ENCODE measurements at places on chromosomes 16 and 17.

DNA sequence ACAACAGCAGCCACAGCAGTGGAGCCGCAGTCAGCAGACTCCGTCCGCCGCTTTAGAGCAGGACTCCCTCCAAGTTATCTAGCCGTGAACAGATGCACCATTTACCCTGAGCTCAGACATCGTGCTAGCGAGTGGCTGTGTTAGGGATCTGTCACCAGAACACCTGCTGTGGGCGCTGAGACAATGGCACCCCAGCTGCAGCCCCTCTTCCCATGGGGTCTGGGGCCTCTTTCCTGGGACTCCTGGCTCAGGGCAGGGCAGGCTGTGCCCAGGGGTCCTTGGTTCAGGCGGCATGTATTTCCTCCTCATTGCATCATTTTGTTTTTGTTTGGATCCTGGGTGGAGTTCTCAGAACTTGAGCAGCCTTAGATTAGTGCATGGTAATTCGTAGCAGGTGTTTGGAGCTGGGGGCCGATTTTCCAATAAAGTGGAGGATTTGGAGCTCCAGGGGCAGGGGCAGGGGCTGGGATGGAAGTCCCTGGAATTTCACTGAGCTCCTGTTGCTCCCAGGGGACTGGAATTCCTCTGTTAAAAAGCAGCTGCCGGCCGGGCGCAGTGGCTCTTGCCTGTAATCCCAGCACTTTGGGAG is 23.4 kb downstream of the NMRAL1 start:
- H3K4me3 ChIP-seq, result no peak overlapping the region
- H3K27ac ChIP-seq, result no peak overlapping the region
- no peak for DNase-seq

DNA sequence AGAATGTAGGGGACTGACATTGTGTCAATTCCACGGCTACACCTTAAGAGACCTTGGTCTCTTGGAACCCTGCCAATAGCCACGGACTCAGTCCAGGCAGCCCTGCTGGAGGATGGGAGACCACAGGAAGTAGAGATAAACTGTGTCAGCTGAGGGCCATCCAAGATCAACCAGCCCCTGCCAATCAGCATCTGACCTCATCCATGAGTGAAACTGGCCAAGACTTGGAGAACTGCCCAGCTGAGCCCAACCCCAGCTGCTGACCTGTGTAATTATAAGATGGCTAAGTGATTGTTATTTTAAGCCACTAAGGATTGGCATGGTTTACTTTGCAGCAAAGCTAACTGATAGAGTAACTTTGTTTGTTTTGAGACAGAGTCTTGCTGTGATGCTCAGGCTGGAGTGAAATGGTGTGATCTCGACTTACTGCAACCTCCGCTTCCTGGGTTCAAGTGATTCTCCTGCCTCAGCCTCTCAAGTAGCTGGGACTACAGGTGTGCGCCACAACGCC is 13.3 kb upstream of the YWHAE start:
- H3K27me3 ChIP-seq, result no peaks in the 10 kb centered on the region
- H3K27ac ChIP-seq, result no peak overlapping the region
- H3K36me3 ChIP-seq, result peaks cover 5% of the 10 kb centered on the region
- H3K4me3 ChIP-seq, result no peak overlapping the region
- DNase-seq, result peak; percentile 86
- H3K4me1 ChIP-seq, result peaks cover 1% of the 10 kb centered on the region

DNA sequence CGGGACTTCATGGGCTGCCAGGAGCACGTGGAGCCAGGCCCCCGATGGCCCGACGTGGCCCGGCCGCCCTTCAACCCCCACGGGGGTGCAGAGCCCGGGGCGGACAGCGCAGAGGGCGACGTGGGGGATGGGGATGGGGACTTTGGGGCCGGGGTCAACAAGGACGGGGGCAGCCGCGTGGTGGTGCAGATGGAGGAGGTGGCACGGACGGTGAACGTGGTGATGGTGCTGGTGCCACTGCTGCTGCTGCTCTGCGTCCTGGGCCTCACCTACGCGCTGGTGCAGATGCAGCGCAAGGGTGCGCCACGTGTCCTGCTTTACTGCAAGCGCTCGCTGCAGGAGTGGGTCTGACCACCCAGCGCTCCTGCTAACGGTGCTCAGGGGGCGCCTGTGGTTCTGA is 19.5 kb downstream of the MMP15 start:
- no peaks in the 10 kb centered on the region for H3K4me1 ChIP-seq
- no peak for DNase-seq
- H3K27me3 ChIP-seq, result peaks cover 10% of the 10 kb centered on the region
- H3K36me3 ChIP-seq, result no peaks in the 10 kb centered on the region

- H3K4me3 ChIP-seq, result no peak overlapping the region
- H3K27me3 ChIP-seq, result no peaks in the 10 kb centered on the region
- H3K36me3 ChIP-seq, result peaks cover 23% of the 10 kb centered on the region
- H3K27ac ChIP-seq, result no peak overlapping the region
- no peaks in the 10 kb centered on the region for H3K4me1 ChIP-seq
These were observed 64.6 kb upstream of the CLEC18B start for GRCh38 chr16:74485916-74486315.

GRCh38 chr16:71439523-71439922 is 2.3 kb downstream of the TLE7 start:
- H3K4me3 ChIP-seq, result no peak overlapping the region
- no peak for DNase-seq
- peaks cover 1% of the 10 kb centered on the region for H3K27me3 ChIP-seq
- H3K4me1 ChIP-seq, result no peaks in the 10 kb centered on the region
- H3K27ac ChIP-seq, result no peak overlapping the region

DNA sequence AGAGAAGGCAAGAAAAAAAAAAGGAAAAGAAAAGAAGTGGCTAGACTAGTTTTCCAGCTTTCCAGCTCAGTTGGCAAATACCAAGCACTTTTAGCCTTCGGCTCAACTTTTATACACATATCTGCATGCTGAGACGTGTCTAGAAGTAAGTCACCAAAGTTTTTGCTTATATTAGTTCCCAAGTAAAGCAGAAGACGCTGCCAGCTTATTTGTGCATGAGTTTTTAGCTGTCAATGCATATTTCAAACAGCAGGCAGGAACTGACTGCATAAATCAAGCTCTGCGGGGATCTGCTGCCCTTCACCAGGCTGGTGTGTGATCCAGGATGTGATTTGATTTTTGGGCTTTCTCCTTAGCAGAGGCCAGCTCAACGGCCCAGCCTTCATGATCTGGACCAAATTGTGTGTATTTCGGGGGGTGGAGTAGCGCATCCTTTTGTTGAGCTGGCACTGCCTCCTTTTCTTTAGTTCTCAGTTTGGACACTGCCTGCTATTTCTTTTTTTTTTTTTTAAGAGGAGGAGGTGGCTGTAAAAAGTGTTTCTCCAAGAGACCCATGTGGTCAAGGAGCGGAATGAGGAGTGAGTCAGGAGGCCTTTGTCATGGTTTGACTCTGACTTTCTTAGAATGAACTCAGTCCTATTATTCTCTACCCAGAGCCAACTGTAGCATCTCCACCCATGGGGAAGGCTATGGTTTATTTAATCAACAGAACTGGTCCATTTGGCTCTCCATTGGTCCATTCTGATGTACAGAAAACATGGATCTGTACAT is 162.6 kb upstream of the XYLT1 start:
- DNase-seq, result no peak
- no peaks in the 10 kb centered on the region for H3K36me3 ChIP-seq
- no peak overlapping the region for H3K4me3 ChIP-seq
- no peak overlapping the region for H3K27ac ChIP-seq

GRCh38 chr17:63634816-63635215 is 12.6 kb downstream of the MAP3K3 start:
- H3K27me3 ChIP-seq, result no peaks in the 10 kb centered on the region
- peaks cover 14% of the 10 kb centered on the region for H3K36me3 ChIP-seq
- H3K4me1 ChIP-seq, result peaks cover 5% of the 10 kb centered on the region
- no peak overlapping the region for H3K27ac ChIP-seq
- DNase-seq, result no peak

DNA sequence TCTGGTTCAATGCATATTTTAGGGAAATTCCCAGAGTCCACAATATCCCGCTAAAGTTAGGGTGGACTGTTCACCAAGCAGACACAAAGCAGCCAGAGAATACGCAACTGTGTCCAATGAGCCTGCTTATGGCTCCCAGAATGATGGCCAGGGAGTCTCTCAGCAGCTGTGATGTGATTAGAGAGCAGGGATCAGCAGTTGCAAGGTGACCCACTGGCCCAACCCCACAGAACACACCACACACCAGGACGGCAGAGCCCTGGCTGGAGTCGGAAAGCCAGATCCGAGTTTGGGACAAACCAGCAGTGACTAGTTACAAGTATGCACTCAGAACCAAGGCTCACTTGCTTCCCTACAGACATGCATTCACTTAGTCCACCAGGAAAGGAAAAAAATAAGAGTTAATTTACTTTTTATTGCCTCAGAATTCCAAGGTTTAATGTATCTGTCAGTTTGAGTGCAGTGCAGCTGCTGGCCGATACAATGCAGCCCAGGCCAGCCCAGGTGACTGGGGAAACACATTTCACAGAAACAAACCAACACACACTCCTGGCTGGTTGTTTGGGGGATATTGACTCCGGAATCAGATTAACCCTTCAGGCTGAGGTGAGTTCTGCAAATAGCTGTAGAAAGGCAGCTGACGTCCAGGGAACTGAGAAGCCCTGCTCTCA is 121.7 kb downstream of the HIC1 start:
- H3K4me3 ChIP-seq, result no peak overlapping the region
- no peak for DNase-seq
- H3K27me3 ChIP-seq, result no peaks in the 10 kb centered on the region
- peaks cover 67% of the 10 kb centered on the region for H3K4me1 ChIP-seq

DNA sequence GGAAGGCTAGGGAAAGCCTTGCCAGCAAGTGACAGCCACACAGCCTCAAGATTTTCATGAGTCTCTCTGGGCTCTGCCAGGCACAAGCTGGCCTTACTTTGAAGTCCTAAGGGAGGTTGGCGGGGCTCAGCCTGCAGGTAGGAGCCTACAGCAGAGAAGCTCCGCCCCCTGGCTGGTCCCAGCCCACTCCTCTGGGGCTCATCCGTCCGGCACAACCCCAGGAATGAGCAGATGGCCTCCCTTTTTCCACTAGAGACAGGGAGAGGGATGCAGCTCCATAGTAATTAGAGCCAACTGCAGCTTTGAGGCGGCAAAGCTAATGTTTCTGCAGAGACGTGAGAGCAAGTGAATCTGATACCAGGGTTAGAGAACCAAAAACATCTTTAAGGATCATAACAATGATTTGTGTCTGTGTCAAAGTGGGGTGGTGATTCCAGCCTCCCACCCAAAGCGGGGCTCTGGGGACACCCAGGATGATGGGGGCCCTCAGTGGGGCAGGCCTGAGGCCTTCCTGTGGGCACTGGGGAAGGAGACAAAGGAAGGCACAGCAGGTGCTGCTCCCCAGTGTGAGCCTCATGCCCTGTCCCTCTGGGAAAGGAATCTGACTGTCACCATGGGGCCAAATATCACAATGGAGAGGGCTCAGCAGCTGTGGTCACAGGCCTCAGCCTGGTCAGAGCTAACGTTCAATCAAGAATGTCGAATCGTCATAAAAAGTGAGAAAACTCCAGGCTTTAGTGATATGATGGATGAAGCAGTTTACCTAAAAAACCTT is 61.5 kb downstream of the RBFOX3 start:
- no peak overlapping the region for H3K27ac ChIP-seq
- H3K4me3 ChIP-seq, result no peak overlapping the region
- H3K27me3 ChIP-seq, result no peaks in the 10 kb centered on the region
- no peaks in the 10 kb centered on the region for H3K36me3 ChIP-seq
- DNase-seq, result no peak

DNA sequence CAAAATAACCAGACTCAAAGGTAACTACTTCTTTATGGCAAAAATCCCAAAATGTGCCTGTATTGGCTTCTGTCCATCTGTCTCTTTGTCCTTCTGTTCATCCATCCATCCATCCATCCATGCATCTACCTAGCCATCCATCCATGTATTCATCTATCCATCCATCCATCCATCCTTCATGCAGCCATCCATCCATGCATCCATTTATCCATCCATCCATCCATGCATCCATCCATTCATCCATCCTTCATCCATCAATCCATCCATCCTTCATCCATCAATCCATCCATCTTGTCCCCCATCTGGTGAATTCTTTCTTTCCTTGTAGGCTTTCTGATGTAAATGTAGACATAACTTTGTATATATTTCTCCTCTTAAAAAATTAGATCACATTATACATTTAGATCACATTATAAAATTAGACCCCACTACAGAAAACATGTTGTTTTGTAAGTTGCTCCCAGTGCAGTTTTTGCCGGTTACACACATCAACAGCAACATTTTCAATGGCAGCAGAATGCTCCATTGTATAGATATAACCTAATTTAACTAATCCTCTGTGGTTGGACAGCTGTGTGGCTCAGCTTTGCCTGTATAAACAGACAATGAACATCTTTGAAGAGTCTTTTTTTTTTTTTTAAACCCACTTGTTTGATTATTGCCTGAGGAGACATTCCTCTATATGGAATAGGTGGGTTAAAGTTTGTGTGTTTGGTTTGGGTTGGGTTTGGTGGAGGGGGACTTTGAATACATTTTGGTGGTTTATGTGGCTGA is 72.0 kb downstream of the MSI2 start:
- H3K4me1 ChIP-seq, result 0 out of 2 replicates have a peak, but pooled peaks cover 2% of the 10 kb centered on the region
- DNase-seq, result peak; percentile 48
- no peaks in the 10 kb centered on the region for H3K27me3 ChIP-seq

DNA sequence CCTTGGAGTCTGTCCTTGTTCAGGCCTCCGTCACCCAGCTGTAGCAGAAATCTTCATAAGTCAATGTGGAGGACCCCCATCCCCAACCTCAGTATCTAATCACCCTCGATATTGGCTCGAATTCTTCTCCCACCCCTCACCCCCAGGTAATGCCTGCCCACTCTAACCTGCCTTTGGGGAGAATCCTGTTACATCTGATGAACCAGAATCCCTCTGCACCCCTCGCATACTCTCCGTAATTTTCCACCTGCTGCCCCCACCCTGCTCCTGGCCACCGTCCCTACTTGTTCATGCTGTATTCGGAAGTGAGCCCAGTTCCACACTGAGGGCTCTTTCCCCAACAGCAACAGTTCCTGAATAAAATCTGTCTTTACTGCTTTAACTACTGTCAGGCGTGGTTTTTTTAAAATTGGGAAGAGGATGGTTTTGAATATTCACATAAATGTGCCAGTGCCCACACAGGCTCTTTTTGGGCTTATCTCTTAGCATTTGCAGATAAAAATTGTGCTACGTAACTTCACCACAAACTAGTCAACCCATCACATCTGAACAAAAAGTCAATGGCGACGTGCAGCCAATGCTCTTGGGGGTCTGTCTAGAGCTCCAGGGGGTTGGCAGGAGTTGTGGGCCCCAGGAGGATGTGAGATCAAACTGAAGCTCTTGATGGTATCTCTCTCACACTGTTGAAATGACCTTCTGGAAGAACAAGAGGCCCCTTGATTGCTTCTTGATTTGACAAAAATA is 73.7 kb downstream of the NETO2 start:
- H3K36me3 ChIP-seq, result no peaks in the 10 kb centered on the region
- peaks cover 3% of the 10 kb centered on the region for H3K27me3 ChIP-seq
- no peak for DNase-seq
- no peak overlapping the region for H3K4me3 ChIP-seq

DNA sequence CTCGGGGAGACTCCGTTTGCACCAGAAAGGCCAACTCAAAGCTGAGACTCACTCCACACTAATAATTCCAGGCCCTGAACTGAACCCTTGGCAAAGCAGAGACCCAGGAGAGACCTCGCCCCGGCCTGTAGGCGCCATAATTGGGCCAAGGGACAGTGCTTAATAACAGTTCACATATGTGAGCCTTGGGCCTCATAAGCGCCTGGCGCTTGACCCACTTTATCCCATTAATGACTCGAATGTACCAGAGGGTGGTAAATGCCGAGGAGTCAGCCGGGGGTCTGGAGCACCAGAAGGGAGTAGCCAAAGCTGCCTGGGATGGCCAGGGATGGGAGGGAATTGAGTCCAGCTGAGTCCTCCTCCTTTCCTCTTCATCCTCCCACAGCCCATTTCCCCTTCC is 24.6 kb downstream of the SLC6A4 start:
- H3K36me3 ChIP-seq, result no peaks in the 10 kb centered on the region
- H3K27me3 ChIP-seq, result peaks cover 36% of the 10 kb centered on the region
- DNase-seq, result no peak
- no peak overlapping the region for H3K27ac ChIP-seq
